ENCODE measurements at places on chromosomes 4 and X. TPM values are rescaled to one million over a fixed set of nuclear protein-coding genes. Genes with fewer than 3 reads are reported as not detected.

DNA sequence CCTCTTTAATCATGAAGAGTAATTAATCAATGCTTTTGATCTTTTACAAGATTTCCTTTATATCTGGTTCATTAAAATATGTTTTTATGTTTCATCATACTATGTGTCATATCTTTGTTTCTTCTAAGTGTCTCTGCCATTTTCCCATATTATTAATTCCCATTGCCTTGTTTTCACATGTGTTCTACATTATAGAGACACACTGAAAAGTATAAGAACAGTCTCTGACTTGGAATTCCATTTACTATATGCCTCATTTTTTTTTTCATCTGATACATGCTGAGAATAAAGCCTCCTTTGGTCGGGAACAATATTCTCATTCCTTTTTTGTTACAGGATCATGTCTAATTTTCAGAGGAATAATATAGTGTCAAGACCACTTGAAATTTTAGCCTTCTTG lies 4.3 kb downstream of the BANK1 start:
- DNase-seq, result no peak

GRCh38 chr4:148926276-148927260 lies 484.4 kb upstream of the NR3C2 start:
- no peak for DNase-seq

DNA sequence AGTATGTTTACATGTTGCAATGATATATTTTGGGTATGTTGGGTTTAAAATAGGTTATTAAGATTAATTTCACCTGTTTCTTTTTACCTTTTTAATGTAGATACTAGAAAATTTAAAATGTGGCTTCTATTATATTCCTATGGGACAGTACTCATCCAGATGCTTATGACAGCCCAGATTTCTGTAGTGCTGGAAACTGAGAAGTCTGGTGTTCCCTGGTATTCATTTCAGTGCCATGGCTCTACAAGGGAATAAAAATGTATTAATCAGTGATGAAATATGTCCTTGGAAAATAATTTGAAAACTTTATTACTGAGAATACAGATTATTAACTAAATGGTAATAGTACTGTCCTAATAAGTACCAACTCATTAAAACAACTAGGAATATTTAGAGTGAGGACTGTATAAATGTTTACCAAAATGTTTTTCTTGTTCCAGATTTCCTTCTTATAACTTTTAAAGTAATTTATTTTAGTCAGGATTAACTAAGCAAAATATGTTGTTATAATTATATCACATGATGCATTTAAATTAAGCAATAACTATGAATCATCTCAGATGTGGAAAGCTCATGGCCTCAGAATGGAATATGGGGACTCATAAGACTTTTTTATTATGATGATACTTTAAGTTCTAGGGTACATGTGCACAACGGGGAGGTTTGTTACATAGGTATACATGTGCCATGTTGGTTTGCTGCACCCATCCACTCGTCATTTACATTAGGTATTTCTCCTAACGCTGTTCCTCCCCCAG lies 25.3 kb downstream of the ARHGAP24 start:
- no peak for DNase-seq

ARX gene
- not detected for total RNA-seq

- DNase-seq, result no peak
These were observed 11.9 kb upstream of the ADH7 start for GRCh38 chr4:99447079-99447478.

DNA sequence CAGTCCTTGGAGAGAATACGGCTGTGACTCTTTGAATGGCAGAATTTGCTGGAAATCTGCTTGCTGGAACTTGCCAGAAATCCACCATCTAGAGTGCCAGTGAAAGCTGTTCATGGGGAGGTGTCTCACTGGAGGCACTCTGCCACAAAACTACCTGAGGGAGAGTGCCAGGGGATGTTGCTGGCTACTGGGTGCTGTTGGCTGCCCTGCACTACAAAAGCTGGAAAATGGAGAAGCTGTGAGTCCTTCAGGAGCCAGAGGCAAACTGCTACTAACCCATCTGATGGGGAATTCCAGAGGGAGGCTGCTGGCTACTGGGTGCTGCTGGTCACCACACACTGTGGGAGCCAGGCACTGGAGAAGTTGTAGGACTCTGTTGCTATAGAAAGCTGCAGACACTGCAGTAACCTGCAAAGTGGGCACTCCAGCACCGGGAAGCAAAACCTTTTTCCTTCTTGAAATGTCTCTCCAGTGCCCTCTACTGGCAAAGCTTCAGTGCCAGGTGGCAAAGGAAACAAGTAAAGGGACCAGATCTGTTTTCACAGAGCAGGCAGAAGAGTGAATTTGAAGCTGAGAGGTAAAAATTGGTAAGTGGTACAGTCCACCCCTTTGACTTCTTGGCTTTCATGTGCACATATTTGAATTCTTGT lies 47.8 kb upstream of the HSD17B10 start:
- DNase-seq, result peak; percentile 37

IQSEC2 gene
- 1.4 TPM for total RNA-seq

CUL4B gene
- 43.1 TPM for total RNA-seq
